Activated CD8-positive, alpha-beta memory T cell treated with anti-CD3 and anti-CD28 coated beads for 1 hour (primary cell): ENCODE measurements at places on chromosomes 6 and 20.

DNA sequence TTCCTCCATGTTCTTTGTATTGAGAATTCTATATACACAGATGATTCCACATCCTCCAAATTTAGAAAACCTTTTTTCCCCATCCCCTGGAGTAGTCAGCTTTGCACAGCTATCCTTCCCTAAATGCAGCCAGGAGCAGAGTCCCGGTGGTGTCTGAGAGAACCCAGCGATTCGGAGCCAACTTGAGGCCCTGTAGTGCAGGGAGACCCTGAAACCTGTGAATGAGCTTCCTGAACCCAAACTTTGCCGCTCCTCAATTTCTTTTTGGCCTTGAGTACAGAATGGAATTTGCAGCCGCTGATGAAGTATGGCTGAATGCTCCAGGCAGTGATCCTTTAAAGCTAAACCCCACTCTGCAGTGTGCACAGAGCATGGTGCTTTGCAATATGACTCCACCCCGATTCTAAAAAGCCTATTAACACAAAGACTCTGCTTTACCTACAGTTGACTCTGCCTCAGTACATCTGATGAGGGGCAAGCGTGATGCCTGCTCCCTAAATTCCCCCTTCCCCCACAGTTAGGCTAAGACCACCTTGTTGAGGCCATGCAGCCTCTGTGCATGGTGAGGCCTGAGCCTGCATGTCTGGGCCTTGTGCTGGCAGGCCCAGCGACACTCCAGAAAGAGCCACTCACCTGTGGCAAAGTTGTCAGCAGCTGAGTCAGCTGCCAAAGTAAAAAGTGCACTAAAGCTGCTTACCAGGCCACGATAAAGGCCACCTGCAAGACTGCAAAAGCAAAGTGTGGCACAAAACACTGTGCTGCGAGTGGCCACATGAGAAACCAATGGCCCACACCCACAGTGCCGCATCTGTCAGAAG lies 82.1 kb downstream of the PLEKHG1 start:
- DNase-seq = no peak

GRCh38 chr20:47764154-47764733 lies 21.0 kb downstream of the SULF2 start:
- no peak for DNase-seq

GRCh38 chr20:51500311-51500710 lies 42.2 kb downstream of the NFATC2 start:
- no peak for DNase-seq

DNA sequence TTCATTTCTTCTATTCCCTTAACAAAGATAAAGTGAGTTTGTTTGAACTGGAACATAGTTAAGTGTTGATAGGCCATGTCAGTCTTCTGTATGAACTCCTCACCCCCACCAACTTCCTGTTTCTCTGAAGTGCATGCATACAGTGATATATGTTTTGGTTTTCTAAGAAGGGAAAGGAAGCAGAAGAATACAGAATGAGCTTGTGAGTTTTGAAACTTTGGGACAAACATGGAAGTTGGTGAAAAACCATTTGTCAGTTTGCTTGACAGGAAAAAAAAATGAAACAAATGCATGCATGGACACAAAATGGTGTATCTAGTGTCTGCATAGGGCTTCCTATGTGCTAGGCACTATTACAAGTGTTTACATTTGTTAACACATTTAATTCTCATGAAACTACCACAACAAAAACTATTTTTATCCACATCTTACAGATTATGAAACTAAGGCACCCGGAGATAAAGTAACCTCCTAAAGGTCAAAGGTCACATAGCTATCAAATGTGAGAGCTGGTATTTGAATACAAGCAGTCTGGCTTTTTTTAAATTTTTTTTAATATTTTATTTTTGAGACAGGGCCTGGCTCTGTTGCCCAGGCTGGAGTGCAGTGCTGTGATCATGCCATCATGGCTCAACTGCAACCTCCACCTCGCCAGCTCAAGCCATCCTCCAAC lies 105.9 kb downstream of the ADGRB3 start:
- no peak for DNase-seq

DNA sequence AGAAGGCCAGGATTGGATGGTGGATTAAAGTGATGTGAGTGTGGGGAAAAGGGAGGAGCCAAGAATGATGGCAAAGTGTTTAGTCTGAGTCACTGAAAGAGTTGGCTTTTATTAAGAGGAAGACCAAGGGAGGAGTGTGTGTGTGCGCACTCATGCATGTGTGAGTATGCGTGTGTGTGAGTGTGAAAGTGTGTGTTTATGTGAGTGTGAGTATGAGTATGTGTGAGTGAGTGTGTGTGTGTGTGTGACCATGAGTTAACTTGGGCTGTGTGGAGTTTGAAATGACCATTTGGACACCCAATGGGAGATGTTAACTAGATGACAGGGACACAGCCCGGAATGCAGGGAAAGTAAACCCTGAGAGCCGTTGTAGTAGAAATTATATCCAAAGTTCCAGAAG lies 57.6 kb upstream of the EYA2 start:
- DNase-seq = no peak

- no peak for DNase-seq
Measured at GRCh38 chr6:37127961-37128862, 41.7 kb upstream of the PIM1 start.

- no peak for DNase-seq
Measured at GRCh38 chr20:7449269-7449668, 491.0 kb downstream of the HAO1 start.

DNA sequence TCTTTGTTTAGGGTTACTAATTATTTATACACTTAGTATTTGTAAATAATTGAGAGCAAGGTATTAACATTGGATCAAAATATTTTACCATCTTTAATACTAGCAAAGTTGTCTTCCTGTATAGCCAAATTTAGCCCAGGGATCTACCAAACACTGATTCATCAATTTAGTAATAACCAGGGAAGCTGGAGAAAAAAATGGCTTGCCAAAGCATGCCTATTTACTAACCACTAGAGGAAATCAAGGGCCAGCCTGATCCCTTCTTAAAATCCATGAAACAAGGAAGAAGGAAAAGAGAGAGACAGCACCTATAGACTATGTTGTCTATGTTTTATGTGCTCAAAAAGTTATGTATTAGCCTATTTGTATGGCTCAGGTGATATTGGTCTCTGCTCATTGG lies 450.3 kb upstream of the GJE1 start:
- DNase-seq = no peak

DNA sequence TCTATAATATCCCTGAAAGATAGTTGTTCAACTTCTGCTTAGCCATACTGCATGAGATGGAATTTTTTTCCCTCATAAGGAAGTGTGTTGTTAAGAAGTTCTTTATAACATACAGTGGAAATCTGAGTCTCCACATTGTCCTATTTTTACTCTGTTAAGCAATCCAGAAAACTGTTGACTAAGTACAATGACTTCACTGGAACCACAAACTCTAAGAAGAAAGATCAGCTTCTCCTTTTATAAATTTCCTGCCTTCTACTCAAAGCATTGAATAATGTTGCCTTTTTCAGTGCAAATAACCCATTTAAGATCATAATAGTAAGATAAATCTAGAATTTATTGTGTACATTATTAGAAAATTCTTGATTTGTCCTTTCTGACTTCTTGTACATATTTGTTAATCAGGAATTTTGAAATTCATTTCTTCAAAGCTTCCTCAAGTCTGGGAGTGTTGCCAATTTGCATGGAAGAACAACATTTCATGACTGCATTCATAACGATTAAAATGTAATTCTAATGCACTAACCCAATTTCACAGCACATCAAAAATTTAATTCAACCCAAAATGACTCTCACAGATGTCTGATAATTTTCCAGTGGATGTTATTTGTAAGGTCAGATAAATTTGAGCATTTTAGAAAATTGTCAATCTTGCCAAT lies 45.6 kb upstream of the ANKEF1 start:
- no peak for DNase-seq

GRCh38 chr20:32973077-32973717 lies 31.0 kb downstream of the SUN5 start:
- no peak for DNase-seq

- DNase-seq = no peak
Measured at GRCh38 chr20:44784688-44785087, 25.7 kb downstream of the RIMS4 start.

DNA sequence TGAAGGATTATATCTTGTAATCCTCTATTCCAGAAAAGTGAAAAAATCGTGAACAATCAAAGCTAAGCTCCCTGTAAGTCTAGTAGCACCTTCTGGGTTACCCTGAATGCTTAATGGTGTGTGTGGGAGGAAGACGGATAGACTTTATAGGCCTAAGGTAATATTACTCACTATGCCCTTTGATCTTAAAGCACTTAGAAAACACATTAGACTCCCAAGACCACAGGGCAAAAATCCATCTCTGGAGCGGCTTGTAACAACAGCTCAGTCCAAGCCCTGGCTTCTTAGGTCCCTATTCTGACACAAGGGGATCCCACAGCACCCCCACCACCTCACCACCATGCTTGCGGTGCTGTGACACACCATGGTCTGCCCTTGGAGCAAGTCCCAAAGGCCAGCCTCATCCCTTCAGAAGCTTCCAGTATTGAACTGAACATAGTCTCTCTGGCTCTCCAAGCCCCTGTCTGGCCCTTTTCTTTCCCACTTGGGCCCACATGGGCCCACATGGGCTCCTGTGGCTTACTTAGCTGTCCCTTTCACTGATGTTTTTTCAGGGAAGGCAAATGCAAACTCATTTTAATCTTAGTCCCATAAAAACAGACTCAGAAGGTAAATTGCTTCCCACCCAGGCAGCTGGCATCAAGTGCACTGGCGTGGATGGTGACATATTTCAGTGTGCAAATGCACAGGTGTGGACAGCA lies 28.3 kb downstream of the C6orf132 start:
- DNase-seq = no peak

DNA sequence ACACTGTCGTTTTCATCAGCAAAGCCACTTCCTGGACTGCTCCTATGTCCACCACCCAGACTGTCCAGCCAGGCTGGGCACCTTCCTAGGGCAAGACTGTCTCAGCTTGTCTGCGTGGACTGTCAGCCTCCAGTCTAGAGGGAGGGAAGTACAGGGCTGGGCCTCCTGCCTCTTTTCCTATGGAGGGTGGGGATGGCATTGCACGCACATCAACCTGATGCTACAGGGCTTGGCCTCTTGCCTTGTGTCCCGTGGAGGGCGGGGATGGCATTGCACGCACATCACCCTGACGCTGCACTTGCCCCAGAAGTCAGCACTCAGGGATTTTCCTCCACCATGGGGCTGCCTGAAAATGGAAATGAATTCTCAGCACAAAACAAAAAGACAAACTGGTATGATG lies 304.2 kb upstream of the CDH4 start:
- no peak for DNase-seq

DNA sequence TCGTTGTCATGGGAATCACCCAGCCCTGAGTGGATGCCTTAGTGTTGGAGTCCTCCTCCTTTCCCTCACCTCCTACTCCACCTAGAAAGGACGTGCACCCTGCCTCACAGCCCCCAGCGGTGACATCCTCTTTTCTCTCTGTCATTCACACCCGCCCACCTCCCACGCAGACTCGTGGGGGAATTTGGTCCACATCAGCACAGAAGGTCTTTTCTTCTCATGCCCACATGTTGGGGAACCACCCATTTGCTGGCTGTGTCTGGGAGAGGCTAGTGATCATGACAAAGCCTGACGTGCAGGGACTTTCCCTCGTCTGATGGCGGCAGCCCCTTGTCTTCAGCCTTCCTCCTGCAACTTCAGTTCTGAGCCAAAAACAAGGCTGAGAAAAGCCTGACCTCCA lies 96.0 kb upstream of the CNKSR3 start:
- no peak for DNase-seq

- DNase-seq = no peak
Measured at GRCh38 chr20:64011366-64011779, 24.6 kb upstream of the C20orf204 start.

DNA sequence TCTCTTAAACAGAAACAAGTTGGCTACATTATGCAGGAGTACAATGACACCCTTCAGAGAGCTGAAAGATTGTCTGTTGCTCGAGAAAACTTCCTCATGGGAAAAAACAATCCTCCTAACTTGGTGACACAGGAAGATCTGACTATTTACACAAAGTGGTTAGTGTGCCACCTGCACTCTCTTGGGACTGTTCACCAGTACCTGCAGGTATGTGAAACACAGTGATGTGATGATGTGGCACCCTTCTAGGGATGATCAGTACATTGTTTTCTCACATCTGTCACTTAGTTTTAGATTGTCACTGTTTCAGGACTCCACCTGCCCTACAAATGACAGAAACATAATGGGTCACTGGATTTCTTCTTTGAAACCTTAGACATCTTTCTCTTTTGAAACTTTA lies 101.8 kb downstream of the CEP57L1 start:
- DNase-seq = no peak

DNA sequence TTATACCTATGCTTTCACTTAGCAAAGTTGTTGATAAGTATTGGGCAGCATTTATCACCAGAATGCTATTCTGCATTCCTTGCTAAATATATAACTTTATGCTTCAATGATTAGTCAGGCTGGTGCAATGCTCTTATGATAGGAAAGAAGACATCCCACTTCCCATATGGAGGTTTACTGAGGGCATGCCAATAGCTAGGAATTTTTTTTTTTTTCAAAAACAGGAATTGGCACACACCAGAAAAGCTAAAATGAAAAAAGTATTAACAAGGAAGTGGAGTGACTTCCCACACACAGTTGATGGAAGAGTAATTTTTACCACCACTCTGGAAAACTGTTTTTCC lies 90.8 kb downstream of the FRK start:
- no peak for DNase-seq

GRCh38 chr20:54347166-54347833 lies 128.1 kb upstream of the DOK5 start:
- no peak for DNase-seq

DNA sequence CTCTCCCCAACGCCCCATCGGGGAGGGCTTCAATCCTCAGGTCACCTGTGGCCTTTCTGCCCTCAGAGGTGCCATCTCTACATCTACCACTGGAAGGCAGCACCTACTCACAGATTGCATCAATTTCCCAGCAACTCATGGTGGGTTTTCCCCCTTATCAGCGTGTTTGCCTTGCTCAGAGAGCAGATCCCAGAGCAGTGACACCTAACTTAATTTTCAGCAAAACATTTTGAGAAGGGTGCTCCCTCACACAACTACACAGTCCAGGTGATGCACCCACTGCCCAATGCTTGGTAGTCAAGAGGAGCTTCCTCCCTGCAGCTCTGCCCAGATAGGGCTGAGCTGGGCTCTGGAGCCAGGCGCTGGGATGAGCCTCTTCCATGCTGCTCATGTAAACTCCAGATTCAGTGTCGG lies 48.2 kb downstream of the PLG start:
- DNase-seq = no peak
